ENCODE measurements at places on chromosomes 12 and 14. TPM values are rescaled to one million over a fixed set of nuclear protein-coding genes. Genes with fewer than 3 reads are reported as not detected.

DNA sequence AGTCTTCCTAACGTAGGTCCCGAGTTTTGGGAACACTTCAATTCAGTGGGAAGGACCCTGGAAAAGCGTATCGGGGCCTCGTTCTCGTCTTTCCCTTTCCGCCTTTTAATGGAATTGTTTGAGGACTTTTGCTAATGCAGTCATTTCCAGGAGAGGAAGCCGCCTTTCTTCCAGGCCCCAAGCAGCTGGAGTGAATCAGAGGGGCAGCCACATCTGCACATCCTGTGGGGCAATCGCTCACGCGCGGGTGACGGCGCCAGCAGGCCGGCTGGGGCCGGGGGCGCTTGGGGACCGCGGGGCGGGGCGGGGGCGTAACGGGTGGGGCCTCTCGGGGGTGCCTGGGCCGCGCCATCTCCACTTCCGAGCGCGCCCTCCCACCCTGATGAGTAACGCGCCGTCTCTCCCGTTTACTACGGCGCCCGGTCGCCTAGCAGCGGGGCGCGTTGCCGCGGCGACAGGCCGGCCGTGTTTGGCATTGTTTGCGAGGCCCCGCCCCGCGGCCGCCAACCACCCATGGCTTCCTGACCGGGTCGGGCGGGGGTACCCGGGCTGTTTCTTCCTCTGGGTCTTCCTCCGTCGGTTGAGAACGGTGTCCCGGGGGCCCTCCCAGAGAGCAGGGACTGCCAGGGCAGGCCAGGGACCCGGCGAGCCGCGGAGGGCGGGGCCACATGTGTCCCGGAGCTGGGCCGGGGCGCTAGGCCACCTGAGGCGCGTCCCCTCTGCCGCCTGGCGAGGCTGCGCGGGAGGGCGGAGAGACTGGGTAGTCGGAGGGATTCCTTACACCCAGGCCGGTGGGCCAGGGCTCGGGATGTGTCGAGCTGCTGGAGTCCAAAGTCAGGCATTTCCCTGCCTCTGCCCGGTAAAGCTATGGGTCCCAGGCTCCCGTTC, 2.3 kb downstream of the GSG1 start:
- DNase-seq: peak; percentile 93

- DNase-seq: no peak
Measured at GRCh38 chr12:49264466-49264872, 413 bp upstream of the TUBA1C start.

DNA sequence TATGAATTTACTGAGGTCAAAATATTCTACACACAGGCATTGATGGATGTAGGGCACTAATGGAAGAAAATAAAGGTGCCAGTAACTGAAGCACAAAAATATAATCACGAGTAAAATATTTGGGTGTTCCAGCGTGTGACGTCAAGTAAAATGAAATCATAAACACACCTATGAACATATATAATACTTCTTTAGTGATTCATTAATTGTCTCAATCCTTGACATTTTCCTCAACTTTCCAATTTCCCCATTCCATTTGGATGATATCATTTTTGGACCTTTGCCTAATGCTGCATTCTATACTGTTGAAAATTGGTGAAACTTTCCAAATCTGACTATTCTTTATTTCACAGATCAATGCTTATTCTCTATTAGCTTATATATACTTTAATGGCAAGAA, 649.3 kb downstream of the GALC start:
- DNase-seq: no peak

Gene CCDC38
- total RNA-seq: 0.12 TPM

Gene PELI2
- total RNA-seq: 1.1 TPM

Gene PSMB11
- total RNA-seq: not detected

DNA sequence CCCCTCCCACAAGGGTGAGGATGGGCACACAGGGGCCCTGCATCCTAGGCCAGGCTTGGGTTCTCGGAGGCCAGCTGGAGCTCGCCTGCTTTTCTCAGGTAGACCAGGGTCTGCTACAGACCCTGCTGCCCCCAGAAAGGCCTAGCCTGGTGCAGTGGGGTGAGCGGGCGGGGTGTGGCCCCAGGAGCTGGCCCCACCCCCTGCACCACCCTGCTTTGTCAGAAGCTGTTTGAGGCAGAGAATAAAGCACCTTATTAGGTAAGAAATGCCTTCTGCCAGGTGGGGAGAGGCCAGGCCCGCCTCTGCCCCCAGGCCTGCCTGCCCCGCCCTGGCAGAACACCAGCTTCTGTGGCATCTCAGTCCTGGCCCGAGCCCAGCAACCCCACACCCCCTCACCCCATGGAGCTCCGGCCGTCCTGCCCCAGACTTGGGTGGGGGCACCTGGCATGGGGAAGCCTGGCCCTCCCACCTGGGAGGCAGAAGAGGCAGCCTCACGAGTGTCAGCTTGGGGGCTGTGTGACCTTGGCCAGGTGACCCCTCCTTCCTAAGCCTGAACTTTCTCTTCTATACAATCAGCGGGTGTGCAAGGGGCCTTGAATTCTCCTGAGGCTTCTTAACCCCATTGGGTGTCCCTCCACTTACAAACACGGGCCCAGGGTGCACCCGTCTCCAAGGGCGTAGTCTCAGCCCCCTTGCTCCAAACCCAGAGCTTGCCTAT, 43.2 kb downstream of the KRT80 start:
- no peak for DNase-seq

- no peak for DNase-seq
Measured at GRCh38 chr14:63996016-63996415, 143.2 kb downstream of the SYNE2 start.

Gene VRTN
- total RNA-seq: not detected

DNA sequence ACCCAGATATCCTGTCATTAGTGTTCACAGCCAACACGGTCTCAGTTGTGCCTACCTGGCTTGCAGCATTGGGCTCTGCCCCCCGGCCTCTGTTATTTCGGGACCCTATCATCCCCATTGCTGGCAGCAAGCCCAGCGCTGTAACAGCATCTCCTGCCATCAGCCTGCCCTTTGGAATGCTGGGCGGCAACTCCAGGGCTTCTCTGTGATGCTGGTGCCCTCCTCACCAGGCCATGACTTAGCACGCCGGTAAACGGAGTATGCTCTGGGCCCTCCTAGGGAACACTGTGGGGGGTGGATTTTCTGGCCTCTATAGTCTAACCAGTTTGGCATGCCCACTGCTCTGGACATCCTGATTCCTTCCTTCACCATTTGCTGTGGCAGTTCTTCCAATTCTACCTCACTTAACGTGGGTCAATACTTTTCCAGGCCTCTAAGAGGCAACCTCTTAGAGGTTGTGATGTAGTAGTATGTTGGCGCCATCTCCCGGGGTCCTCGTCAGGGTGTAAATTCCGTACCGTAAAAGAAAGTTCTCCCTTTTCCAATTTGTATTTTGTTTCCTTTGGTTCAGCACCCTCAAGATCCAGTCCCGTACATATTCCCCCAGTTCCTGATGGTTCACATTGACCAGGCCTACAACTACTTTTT, 80.0 kb downstream of the SINHCAF start:
- DNase-seq: no peak

GRCh38 chr12:11727133-11727664, 77.7 kb downstream of the ETV6 start:
- no peak for DNase-seq

- DNase-seq: no peak
Measured at GRCh38 chr12:116934908-116935705, 24.4 kb downstream of the FBXW8 start.

- no peak for DNase-seq
Measured at GRCh38 chr14:68819260-68819691, 26.4 kb upstream of the ZFP36L1 start.

Gene FOXN4
- not detected for total RNA-seq

Gene SLC7A7
- 0.16 TPM for total RNA-seq

DNA sequence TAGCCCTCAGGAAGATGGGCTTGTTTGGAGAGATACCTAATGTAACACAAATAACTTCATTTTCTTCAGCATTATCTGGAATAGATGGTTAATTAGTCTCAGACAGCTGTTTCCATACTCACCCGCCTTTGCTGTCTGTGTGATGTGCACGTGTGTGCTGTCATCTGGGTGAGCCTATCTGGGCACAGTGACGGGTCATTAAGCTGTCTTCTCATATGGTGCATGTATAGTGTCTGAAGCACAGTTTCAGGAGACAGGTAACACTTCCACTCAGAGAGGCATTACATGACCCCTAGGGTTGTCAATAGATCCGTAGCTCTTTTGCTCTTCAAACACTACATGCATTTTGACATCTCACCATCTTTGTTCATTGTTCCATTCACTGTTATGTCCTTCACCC, 493.3 kb downstream of the APAF1 start:
- no peak for DNase-seq

Gene TPH2
- not detected for total RNA-seq

Gene CD163
- total RNA-seq: not detected

DNA sequence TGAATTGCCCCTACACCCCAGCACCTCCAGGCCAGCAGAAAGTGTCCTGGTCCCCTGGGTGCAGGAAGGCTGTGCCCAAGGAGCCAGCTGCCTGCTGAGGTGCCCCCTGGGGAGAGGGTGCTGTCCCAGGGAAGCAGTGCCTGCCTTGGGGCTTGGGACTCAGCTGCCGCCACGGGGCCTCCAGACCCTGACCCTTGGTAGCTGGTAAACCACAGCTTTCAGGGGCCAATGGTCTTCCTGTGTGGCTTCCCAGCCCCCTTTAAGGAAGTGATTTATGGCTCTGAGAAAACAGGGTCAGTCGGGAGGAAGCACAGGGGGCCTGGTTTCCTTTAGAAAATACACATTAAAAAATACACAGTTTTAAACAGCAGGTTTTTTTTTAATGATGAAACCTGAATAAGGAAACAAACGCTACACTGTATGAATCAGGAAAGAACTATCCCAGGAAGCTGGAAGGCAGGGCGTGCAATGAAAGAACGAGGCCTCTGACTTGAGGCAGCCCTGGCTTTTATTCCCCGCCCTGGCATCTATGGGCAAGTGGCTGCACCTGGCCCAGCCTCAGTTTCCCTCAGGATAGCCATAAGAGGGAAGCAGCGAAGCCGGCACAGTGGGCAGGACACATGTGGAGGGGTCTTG, 40.6 kb upstream of the EML1 start:
- DNase-seq: no peak

Gene SYCP3
- total RNA-seq: 0.93 TPM

GRCh38 chr14:46051796-46052195, 599.8 kb downstream of the RPL10L start:
- no peak for DNase-seq

DNA sequence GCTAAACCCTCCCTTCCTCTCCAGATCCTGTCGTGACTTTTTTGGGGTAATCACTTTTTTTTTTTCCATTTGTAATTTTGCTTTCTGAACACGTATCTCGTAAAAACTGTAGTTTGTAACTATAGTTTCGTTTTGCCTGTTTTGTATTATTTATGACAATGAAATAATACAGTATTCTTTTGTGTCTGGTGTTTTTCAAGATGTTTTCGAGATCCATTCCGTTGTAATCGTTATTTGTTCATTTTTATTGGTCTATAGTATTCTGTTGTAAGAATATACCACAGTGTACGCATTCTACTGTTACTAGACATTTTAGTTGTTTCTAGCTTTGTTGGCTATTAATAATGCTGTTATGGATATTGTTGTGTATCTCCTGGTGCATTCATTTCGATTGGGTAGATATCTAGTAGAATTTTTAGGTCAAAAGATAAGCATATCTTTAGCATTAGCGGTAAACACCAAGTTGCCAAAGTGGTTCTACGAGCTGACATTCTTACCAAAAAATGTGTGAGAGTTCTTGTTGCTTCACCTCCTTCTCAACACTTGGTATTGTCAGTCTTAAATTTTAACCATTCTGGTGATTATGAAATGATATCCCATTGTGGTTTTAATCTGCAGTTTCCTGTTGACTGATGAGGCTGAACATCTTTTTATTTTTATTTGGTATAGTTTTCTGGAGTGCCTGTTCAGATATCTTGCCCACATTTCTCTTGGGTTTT, 92.3 kb upstream of the EVL start:
- DNase-seq: no peak

- no peak for DNase-seq
Measured at GRCh38 chr12:109949089-109949488, 47.1 kb downstream of the GIT2 start.
